ENCODE measurements at places on chromosomes 4 and X.

GRCh38 chrX:120790552-120790951, 85.1 kb downstream of the CT47B1 start:
- DNase-seq = no peak

GRCh38 chr4:40991908-40992307, 222.4 kb downstream of the APBB2 start:
- no peak for DNase-seq

DNA sequence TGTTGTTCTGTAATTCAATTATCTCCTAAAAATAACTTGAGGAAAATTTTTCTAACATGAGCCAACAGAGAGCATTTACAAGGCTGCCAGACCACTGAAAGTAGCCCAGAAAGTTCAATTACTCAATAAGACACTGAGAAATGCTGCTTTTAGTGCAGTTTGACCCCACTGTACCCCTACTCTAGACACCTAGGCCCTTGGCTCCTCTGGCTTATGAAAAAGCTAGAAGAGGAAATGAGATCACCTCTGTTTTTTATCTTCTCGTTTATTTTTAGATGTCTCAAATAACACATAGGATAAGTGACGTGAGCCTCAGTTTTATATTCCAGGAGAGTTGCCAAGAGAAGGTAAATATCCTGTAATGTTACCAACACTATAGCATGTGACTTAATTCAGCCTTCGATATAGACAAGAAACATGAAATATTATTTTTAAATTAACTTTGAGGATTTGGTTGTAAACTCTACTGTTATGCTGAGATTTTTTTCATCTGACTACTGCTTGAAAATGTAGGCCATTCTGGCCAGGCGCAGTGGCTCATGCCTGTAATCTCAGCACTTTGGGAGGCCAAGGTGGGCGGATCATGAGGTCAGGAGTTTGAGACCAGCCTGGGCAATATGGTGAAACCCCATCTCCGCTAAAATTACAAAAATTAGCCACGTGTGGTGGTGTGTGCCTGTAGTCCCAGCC, 24.4 kb downstream of the TNIP3 start:
- no peak for DNase-seq

DNA sequence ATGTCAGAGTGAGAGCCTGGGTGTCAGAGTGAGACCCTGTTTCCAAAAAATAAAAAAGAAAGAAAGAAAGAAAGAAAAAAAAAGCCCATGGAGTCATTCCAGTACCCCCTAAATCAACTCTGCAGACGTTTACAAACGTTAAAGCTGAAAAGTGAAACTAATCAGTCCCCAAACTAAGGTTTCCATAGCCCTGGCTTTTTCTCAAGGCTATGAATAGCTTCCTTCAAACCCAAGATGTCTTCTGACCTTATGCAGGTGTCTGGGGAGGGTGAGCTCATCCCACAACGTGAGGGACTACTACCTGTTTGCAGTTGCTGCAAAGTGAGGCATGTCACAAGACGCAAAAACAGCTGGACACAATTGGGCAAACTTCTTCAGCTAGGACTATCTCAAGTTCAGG, 144.0 kb downstream of the SH3KBP1 start:
- no peak for DNase-seq

GRCh38 chr4:63170923-63171322, 1238.3 kb downstream of the TECRL start:
- no peak for DNase-seq

- DNase-seq = no peak
These were observed 55.6 kb upstream of the CCSER1 start for GRCh38 chr4:90071289-90072235.

- no peak for DNase-seq
These were observed 54.0 kb upstream of the EGFL6 start for GRCh38 chrX:13515211-13515930.

- no peak for DNase-seq
These were observed 313.6 kb downstream of the AFF2 start for GRCh38 chrX:148813967-148814366.

DNA sequence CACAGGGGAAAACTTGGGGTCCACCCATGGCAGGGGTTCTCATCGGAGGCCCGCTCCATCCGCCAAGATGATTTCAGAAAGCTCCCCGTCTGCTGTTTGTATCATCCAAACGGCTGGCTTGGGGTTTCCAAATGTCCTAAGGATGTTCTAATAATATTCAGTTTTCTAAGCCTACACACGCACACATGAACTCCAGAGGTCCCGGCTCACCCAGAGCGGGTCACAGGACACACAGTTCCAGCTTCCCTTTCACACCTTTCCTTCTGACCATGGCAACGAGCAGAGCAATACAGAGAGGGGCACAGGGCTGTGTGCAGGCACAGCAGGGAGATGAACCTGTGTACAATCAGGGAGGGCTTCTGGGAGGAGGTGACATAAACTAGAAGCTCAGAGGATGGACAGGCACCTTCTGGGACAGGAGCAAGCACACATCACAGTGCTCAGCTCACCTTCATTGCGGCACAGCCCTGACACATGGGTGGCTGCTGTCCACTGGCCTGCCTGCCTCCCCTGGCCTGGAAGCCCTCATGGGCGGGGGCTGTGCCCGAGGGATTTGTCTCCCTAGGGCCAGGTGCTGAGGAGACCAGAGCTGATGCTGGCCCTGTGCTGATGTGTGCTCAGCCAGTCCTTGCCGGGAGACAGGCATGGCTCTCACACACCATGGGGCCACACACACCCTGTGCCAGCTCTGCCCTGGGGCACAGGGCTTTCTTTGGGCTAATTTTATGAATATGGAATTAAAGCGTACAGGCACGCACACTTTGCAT, 44.8 kb downstream of the ABLIM2 start:
- DNase-seq = no peak

- no peak for DNase-seq
These were observed 38.0 kb downstream of the PCGF3 start for GRCh38 chr4:743463-744211.

GRCh38 chr4:185122681-185123345, 20.3 kb upstream of the SLC25A4 start:
- no peak for DNase-seq

- DNase-seq = no peak
These were observed 33.7 kb downstream of the ADAD1 start for GRCh38 chr4:122412547-122412946.

GRCh38 chrX:10722851-10723250, 102.5 kb upstream of the MID1 start:
- no peak for DNase-seq

GRCh38 chrX:87434618-87435017, 83.0 kb upstream of the KLHL4 start:
- DNase-seq = no peak

DNA sequence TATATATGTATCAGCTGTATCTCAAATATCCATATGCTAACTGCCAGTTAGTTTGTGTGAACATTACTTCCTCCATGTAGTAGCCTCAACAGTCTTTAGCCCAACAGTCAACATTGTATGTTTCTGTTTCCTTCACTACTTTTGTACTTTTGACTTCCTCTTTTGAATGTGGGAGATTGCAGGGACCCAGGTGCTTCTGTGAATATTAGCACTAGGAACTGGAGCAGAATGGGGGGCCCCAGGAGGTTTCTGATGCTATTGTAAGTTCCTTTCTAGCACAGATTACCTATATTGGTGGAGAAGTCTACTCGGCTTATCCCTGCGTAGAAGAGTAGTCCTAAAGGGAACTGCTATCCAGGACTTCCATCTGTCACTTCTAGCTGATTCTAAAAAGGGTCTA, 2.3 kb downstream of the PLAC8 start:
- no peak for DNase-seq

- DNase-seq = no peak
These were observed 270.2 kb downstream of the PAPSS1 start for GRCh38 chr4:107449611-107450369.

- DNase-seq = no peak
These were observed 829.9 kb downstream of the FAT4 start for GRCh38 chr4:126144543-126145237.

- no peak for DNase-seq
These were observed 188.0 kb upstream of the RPL34 start for GRCh38 chr4:108432418-108432817.

DNA sequence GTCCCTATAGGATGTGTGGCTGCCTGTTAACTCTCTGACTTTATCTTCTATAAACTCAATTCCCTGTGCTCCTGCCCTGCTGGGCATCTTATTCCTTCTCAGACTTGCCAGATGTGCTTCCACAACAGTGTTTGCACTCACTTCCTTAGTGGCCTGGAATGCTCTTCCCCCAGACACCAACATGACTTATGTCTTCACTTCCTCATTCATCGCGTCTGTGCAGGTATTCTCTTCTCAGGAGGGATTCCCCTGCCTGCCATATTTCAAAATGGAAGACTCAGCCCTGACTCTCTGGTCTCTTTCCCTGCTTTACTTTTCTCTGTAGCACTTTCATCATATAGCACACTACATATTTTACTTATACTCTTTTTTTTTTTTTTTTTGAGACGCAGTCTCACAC, 344.0 kb downstream of the CENPC start:
- no peak for DNase-seq

- DNase-seq = no peak
These were observed 96.5 kb upstream of the PGRMC2 start for GRCh38 chr4:128384091-128384520.

DNA sequence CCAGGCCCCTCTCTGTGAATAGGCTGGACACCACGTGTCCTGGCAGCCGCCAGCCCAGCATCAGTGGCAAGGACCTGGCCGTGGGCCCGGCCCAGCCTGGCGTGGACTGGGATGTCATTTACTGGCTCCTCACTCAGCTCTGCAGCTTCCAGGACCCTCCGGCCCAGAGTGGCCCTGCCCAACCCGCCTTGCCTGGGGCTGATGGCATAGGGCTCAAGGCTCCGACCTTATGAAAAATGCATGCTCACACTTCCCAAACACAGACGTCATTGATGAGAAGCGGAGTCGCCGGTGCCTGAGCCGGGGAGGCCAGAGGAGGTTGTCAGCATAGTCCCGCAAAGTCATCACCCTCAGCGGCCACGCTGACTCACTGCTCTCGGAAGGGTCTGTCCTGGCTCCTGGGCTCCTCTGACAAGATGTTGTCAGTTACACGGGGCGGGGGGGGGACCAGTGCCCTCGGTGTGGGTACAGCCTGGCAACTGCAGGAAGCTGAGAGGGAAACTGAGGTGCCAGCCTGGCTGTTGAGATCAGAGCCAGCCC, 14.3 kb downstream of the CFAP99 start:
- no peak for DNase-seq

DNA sequence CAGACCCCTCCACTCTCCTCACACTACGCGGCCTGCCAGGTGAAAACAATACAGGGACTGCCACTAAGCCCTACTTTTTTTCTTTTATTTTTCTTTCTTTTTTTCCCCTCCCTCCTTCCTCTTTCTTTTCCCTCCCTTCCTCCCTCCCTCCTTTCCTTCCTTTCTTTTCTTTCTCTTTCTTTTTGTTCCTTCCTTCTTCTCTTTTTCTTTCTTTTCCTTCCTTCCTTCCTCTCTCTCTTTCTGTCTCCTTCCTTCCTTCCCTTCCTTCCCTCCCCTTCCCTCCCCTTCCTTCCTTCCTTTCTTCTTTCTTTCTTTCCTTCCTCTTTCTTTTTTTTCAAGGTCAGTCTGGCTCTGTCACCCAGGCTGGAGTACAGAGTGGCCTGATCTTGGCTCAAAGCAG, 41.9 kb downstream of the RWDD4 start:
- DNase-seq = no peak

GRCh38 chr4:98786866-98787265, 128.5 kb upstream of the TSPAN5 start:
- no peak for DNase-seq

DNA sequence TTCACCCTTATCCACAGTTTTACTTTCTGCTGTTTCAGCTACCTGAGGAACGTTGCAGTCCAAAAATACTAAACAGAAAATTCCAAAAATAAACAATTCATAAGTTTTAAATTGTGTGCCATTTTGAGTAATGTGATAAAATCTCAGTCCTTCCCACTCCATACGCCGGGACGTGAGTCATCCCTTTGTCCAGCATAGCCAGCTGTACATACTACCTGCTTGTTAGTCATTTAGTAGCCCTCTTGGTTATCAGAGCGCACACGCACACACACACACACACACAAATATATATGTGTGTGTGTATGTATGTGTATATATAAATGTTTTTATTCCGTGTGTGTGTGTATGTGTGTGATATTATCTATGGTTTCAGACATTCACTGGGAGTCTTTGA, 4.8 kb upstream of the CCSER1 start:
- DNase-seq = no peak

DNA sequence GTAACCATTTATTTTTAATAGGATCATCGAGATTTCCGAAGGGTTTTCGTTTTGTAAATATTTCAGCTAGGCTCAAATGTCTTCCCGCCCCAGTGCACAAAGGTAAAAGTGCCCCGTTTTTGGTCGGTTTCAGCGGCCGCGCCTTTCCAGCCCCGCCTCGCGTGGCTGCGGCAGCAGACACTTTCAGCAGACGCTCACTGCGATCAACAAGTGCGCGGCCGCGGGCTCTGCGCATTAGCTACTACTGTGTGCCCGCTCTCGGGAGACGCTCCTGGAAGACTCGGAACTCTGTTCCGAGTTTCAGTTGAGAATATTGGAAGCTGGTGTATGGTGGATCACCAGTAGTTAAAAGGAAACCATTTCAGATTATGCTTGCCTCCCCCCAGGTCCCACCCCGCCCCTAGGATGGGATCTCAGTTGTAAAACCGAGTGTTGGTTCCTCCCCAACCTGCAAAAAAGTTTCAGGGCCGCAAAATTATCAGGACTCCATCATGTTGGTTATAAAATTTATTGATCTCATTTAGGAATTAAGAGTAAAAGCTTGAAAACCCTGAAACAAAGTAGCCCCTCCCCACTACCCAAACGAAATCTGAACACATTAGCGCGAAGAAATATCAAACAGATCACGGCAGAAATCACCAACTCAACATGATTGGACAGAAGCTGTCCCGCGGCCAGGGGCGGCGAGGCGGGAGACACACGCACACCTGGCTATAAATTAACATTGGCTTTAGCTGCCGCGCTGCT, 2.2 kb downstream of the SOX3 start:
- DNase-seq = peak; percentile 9

Measured in T-helper 2 cell (primary cell).